Activated CD4-positive, alpha-beta T cell treated with anti-CD3 and anti-CD28 coated beads for 36 hours (primary cell): ENCODE measurements at places on chromosomes 3 and 15.
A peak's percentile ranks its signal among the peaks of the same experiment; 100 is the strongest.

DNA sequence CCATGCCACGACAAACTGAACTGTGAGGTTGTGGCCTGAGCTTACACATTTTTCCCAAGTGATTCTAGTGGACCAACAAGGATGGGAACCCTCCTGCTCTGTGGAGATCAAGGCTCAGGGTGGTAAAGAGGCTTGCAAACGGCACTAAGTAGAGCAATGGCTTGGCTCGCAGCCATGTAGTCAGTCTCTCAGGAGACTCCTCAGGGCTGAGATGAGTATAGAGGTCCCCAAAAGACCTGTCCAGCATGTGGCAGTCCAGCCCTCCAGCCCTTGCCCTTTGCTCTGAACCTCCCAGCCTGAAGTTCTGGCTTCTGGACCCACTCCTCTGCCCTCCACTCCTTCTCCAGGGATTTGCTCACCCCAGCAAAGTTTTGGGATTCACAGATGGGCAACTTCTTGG lies 8.3 kb upstream of the CAMP start:
- no peaks in the 10 kb centered on the region for H3K36me3 ChIP-seq
- H3K27me3 ChIP-seq, result no peaks in the 10 kb centered on the region
- no peak overlapping the region for H3K4me3 ChIP-seq

DNA sequence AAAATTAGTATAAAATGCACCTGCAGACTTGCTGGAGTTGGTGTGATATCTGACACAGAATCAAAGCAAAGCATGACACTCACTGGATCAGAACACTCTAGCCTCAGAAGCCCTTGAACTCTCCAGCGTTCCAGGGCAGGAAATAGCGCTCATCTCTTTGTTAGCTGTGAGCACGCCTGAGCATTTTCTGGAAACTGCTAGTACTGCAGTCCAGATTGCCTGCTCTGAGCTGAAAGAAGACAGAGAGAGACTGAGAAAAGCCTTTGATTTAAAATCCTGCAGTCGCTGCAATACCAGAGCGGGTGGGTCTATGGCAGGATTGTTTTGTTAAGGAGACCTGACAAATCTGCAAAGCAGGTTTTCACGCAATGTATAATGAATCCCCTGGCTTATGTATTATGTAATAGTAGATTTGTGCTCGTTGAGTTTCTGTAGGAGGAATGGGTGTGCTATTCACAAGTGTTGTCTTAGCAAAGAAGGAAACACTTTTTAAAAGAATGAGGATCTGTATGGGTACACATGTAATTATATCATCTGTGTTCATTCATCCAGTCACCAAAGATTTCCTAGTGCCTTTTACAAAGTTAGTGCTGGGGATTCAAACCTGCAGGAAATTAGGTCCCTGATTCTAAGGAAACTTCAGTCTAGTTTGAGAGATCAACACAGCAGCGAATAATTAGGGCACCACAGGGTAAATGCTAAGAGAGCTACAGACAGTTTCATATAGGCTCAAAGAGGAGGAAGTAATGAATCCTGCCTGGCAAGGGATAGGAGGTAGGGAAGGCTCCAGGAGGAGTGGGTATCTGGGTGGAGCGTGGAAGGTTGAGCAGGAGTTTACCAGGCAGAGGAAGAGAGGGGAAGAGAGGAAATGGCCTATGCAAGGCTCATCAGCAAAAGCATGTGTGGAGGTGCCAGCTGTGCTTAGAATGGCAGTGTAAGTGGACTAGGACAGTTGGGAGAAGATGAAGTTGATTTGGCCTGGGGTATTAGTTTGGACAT lies 26.1 kb upstream of the MGLL start:
- no peak overlapping the region for H3K4me3 ChIP-seq
- H3K36me3 ChIP-seq, result no peaks in the 10 kb centered on the region
- H3K27me3 ChIP-seq, result peaks cover 2% of the 10 kb centered on the region
- DNase-seq, result no peak
- no peaks in the 10 kb centered on the region for H3K4me1 ChIP-seq

DNA sequence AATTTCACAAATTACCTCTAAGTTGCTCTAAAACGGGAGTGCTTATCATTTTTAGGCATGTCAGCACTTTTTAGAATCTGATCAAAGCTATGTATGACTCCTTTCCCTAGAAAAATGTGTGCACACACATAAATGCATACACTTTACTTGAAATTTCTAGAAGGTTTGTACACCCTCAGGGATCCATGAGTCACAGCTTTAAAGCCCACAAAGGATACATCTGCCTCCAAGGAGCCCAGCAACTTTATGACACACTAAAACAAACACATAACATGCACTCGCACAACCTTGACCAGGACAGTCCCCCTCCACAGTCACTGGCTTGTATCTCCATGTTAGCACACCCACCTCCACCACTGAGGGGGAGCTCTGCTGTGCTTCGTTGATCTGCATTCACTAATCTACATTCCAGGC lies 722.0 kb upstream of the CFAP20DC start:
- peaks cover 39% of the 10 kb centered on the region for H3K4me1 ChIP-seq
- peak; percentile 10 for DNase-seq
- no peak overlapping the region for H3K27ac ChIP-seq

GRCh38 chr3:61612211-61613194 lies 51.1 kb downstream of the PTPRG start:
- DNase-seq, result no peak
- no peaks in the 10 kb centered on the region for H3K4me1 ChIP-seq
- H3K4me3 ChIP-seq, result no peak overlapping the region
- H3K27ac ChIP-seq, result no peak overlapping the region
